ENCODE measurements at places on chromosomes 4 and X.

DNA sequence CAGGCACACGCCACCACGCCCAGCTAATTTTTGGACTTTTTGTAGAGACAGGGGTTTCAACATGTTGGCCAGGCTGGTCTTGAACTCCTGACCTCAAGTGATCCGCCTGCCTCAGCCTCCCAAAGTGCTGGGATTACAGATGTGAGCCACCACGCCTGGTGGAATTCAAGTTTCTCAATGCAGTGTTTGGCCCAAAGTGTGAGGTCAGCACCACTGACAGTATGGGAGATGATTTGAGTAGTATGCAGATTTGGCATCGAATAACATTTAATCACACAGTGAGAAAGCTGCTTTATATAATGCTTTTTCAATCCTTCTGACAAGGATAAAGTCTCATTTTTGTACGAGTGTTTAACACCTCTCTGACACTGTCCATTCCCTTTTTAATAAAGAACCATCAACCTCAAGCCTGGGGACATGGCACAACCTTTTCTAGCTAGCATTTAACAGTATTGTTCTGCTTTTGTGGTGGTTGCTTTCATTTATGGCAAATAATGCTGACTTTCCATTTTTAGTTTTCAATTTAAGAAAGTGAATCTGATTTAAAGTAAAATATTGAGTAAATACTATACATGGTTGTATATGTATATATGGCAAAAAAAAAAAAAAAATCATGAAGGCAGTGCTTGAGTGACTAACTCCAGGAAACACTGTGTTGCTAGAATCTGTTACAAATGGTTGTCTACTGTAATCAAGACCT is 4.3 kb upstream of the NSUN7 start:
- no peak for DNase-seq

DNA sequence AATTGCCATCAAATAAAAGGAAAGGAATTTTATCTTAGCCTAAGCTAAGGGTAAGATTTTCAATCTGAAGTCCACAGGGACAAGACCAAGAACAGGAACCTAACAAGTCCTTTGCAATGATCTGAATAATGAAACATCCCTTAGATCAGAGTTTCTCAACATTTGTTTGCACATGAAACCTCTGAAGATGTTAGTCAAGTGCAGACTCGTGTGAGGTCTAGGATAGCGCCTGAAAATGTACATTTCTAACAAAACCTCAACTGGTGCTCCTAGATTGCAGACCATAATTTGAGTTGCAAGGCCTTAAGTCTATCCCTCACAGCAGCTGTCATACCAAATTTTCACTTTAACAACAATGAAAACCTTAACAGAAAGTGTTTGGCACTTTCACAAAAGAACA is 337.6 kb downstream of the DMD start:
- no peak for DNase-seq

DNA sequence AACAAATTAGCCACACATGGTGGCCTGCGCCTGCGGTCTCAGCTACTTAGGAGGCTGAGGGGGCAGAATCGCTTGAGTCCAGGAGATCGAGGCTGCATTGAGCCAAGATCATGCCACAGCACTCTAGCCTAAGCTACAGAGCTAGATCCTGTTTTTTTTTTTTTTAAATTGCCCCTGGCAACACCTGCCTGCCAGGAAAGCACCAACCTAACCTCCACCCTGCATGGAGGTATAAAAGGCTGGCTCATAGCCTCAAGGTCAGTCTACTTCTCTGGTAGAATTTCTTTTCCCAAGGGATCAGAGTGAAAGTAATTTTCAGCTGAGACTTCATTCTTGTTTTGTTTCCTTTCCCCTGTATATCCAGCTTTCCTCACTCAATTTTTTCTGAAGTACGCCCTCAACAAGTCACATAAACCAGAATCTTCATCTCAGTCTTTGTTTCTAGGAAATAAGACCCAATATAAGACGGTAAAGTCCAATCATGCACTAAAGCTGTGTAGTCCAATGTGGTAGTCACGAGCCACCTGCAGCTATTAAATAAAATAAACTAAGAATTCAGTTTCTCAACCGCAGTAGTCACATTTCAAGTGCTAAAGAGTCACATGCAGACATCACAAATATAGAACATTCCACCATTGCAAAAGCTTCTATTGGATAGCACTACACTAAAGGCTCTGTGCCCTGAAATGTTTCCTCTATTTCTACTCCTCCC is 113.3 kb downstream of the HPGD start:
- DNase-seq = no peak

DNA sequence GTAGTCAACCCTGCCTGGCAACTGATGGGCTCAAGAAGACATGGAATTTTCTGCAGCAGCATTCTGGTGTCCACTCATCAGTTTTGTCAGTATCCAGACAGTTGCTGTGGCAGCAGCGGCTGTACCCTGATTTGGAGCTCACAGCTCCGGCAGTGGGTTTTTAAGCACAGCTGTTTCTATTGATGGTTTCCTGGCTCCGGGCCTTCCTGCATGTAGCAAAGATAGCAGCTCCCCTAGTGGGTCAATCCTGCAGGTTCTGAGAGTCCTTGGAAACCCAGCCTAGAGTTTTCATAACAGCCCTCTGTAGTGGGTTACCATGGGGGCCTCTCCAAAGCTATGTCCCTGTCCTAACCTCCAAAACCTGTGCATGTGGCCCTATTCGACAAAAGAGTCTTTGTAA is 84.0 kb upstream of the ATP6AP2 start:
- no peak for DNase-seq

DNA sequence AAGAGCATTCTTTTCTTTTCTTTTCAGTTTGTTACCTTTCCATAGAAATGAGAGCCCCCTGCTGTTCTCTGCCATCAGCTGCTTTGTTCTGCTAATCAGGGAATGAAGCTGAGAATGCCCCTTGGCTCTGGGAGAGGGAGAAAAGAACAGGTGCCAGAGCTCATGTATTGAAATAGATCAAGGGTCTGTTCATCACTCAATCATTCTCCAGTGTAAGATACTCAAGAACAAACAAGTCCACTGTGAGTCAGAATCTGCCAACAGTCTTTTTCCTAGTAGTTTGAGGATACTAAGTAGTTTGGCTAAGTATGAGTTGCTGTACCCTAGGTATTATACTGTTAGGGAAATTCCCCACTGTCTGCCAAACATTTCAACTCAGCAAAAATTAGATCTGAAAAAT is 144.3 kb downstream of the RTL3 start:
- DNase-seq = no peak

DNA sequence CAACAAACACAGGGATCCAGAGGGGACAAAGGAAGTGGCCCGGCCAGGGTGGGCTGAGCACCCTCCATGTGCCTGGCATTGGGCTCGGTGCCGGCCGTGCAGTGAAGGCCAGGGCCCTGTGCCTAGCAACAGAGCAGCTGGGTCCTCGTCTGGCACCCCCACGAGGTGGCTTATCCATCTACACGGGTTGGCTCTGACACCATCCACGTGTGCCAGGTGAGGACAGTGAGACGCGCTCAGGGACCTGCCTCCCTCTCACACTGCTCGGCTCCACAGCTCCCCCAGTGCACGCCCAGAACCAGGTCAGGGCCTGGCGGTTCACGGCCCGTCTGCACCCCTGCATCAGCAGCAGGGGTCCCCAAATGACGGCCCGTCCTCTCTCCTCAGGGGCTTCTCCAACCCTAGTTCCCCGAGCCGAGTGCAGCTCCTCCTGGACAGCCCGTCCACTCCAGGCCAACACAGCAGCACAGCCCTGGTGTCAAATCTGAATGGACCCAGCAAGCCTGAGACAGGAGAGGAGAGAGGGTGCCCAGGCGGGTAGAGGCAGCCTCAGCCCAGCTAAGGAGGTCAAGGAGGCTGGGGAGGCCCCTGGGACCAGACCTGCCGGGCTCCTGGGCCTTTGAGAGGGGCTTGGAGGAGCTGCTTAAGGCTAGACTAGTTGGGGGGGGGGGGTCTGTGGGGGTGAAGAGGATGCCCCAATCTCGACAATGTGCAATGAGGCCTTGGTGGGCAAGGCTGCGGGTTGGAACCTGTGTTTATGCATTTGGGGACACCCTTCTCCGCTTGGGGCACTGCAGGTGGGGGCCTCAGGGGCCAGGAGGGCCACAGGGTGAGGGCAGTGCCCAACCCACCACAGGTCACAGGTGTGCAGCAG is 113.6 kb downstream of the FAM53A start:
- no peak for DNase-seq

DNA sequence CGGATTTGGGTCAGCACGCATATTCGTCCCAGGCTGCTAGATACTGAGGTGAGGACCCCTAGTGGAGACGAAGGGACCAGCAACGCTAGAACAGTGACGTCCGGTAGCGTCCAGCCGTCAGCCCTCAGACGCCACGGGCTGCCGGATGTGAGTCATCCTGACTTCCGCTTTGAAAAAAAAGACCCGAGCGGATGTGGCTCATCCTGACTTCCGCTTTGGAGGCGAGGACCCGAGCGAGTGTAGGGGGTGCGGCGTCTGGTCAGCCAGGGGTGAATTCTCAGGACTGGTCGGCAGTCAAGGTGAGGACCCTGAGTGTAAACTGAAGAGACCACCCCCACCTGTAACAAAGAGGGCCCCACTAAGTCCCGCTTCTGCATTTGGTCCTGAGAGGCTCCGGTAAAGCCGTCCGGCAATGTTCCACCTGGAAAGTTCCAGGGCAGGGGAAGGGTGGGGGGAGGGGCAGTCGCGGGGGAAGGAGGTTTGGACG is at the start of gene MAGEB2:
MAGEB2 (plus strand) TSS at position 207 of the 487 bp plus-strand sequence. CDS start 3,018 bp downstream, outside the sequence.
- no peak for DNase-seq

DNA sequence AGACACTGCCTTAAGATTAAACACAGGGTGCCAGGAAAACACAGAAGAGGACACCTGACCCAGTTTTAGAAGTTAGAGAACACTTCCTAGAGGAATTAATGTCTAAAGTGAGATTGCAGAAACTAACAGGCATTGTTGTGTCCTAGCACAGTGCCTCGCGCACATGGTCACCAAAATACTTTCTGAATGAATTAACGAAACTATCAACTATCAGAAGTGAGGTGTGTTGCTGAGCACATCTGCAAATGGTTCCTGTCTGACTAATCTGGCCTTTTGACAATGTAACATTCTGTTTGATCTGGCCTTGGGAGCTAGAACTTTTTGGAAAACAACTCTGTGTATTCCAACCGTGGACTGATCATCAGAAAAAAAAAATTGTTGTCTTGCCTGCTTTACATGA is 556.8 kb upstream of the LCORL start:
- no peak for DNase-seq

DNA sequence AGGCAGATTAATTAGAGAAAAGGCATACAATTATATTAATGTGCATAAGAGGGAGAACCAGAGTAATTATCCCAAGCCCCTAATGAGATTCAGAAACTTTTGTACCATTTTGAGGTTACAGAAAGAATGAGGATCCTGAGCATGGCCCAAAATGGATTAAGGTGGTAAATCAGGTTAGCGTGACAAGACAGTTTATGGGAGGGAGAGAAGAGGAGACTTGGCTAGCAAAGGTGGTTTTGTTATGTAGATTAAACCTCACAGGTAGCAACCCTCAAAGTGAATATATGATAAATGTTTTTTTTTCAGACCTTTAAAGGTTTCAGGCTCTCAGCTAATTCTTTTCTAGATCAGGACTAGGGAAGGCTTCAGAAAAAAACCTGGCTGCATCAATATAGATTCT is 781.8 kb downstream of the FAM133A start:
- no peak for DNase-seq

DNA sequence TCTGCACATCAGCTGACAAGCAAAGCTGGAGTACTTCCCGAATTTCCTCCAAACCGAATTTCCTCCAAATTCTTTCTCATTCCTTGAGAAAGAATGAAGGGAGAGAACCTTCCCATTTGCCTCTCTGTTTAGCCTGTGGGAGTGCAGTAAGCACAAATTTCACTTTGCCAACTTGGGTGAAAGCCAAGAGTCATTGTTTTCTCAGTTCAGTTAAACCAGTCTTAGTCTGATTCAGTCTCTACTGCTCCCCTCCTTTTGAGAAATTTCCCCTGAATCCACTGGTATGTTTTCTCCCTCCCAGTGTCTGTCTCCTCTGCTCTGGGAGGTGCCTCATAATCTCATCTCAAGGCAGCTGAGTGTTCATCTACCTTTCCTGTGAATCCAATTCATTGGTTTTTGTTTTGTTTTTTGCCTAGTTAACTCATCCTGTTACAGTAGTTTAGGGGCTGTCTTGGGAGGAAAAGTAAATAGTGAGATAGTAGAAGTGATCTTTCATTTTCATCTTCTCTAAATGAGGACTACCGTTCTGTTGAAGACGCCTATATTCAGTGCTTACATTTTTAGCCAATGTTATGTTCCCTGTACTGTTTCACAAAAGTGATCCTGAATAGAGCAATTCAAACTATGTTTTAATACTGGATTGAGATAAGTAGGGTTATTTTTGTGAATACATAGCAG is 49.0 kb downstream of the SYTL5 start:
- DNase-seq = no peak

- no peak for DNase-seq
Observed at GRCh38 chr4:107809210-107809609, 15.5 kb upstream of the SGMS2 start.

DNA sequence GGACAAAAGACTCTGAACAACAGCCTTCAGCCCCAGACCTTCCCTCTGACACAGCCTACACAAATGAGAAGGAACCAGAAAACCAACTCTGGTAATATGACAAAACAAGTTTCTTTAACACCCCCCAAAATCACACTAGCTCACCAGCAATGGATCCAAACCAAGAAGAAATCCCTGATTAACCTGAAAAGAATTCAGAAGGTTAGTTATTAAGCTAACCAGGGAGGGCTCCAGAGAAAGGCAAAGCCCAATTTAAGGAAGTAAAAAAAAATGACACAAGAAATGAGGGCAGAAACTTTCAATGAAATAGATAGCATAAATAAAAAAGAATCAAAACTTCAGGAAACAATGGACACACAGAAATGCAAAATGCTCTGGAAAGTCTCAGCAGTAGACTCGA is 224.0 kb downstream of the TRIML1 start:
- DNase-seq = no peak

GRCh38 chr4:91914176-91914804 is 389.5 kb upstream of the GRID2 start:
- DNase-seq = no peak

GRCh38 chrX:11244636-11245035 is 48.6 kb upstream of the AMELX start:
- DNase-seq = no peak

GRCh38 chrX:39710776-39711175 is 387.0 kb downstream of the BCOR start:
- DNase-seq = no peak

GRCh38 chrX:109936598-109936997 is 66.3 kb upstream of the TMEM164 start:
- DNase-seq = no peak

DNA sequence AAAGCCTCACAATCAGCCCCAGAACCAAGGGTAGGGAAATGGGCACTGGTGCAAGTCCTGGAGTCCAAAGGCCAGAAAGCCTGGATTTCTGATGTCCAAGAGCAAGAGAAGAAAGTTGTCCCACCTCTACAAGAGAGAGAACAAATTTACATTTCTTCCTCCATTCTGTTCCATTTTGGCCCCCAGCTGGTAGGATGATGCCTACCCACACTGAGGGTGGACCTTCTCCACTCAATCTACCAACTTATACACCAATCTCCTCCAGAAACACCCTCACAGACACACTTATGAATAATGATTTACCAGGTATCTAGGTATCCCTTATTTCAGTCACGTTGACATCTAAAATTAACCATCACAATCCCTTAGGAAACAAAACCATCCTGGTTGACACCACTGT is 367.8 kb upstream of the GRIA3 start:
- no peak for DNase-seq

Data from stimulated activated CD8-positive, alpha-beta memory T cell treated with anti-CD3 and anti-CD28 coated beads, Interleukin-4, amount 100 ng/mL, for 1 hour (primary cell).